Stimulated activated naive B cell treated with anti-CD40 and anti-IgM and Interleukin-4, amounts not matched to agents 10 μg/mL and 1 μg/mL and 100 μg/mL, for 72 hours (primary cell): ENCODE measurements at places on chromosomes 4 and X.

DNA sequence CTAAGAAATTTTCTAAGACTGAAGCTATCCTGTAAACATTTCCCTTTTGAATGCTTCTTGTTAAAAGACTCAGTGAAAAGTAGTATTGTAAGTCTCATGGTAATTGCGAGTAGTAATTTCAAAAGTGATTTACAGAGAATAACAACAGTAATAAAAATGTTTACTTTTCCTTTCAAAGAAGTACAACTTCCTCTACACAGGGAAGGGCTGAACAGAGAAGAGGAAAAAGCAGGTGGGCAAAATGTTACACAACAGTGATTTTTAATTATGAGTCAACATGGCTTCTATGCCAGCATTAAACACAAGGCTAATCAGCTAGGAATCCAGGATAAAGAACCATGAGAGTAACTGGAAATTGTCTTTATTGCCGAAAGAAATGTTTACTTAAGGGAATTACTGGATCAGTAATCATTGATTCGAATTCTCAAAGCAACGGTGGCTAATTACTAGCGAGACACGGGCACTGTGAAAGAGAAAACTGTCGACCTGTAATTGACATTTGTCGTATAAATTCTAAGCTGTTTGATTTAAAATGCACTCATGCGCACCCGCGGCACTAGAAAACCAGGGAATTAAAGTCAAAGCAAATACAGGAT, 15.4 kb downstream of the UTP3 start:
- no peak for DNase-seq

GRCh38 chrX:10582945-10583344, 37.4 kb downstream of the MID1 start:
- DNase-seq, result no peak

DNA sequence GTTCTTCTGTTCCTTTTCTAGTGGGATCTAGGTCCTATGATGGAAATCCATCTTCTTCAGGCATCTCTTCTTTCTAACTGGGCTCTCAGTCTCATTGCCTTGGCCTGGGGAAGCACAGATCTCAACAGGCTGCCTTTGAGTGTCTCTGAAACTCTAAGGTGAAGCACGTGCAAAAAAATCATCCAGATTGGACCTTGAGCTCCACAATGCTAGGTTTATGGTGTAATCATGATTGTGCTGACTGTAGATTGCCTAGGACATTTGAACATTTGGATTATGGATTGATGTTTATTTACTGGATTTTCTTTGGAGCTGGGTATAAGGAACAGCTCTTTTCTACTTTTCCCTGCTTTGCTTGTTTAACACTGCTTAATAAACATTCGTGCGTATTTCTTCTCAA, 191.5 kb upstream of the NR3C2 start:
- no peak for DNase-seq

- DNase-seq, result no peak
Observed at GRCh38 chr4:155085843-155086530, 122.4 kb upstream of the NPY2R start.

- no peak for DNase-seq
Observed at GRCh38 chr4:76053730-76054129, 17.9 kb upstream of the CXCL11 start.

GRCh38 chr4:88963817-88964216, 93.2 kb downstream of the FAM13A start:
- DNase-seq, result no peak

DNA sequence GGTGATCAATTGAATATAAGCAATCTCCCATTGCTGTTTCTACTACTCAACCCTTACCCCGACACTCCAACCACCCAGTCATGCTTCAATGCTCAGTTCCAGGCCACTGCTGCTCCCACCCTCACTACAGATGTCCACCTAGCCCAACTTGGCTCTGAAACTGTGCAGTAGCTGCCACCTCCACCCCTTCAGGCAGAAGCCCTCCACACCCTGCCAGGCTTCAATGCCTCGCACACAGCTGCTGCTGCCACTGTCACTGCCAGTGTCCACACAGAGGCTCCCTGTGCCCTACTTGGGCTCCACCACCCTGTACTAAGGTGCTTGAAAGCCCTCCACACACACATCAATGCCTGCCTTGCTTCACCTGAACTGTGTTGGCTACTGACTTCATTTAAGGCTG, 34.6 kb downstream of the LAMTOR3 start:
- no peak for DNase-seq
